ENCODE measurements at places on chromosomes 3 and 15. TPM values are rescaled to one million over a fixed set of nuclear protein-coding genes. Genes with fewer than 3 reads are reported as not detected.

Gene SLC6A20
- total RNA-seq, result not detected

Gene PRR20G
- total RNA-seq, result not detected

Gene PLOD2
- total RNA-seq, result 20.8 TPM

Gene CCR1
- total RNA-seq, result 1.3 TPM

Gene RASGRF1
- not detected for total RNA-seq

Gene MORC1
- not detected for total RNA-seq

Gene PLXND1
- total RNA-seq, result 30.2 TPM

Gene ZPLD1
- not detected for total RNA-seq

DNA sequence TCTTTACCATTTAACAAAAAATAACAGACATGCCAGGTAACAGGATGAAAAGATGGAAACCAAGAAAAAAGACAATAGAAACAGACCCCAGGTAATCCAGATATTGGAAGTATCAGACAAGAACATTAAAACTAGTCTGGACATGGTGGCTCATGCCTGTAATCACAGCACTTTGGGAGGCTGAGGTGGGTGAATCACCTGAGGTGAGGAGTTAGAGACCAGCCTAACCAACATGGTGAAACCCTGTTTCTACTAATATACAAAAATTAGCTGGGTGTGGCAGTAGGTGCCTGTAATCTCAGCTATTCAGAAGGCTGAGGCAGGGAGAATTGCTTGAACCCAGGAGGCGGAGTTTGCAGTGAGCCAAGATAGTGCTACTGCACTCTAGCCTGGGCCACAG, 40.6 kb downstream of the ACAD9 start:
- no peak for DNase-seq

DNA sequence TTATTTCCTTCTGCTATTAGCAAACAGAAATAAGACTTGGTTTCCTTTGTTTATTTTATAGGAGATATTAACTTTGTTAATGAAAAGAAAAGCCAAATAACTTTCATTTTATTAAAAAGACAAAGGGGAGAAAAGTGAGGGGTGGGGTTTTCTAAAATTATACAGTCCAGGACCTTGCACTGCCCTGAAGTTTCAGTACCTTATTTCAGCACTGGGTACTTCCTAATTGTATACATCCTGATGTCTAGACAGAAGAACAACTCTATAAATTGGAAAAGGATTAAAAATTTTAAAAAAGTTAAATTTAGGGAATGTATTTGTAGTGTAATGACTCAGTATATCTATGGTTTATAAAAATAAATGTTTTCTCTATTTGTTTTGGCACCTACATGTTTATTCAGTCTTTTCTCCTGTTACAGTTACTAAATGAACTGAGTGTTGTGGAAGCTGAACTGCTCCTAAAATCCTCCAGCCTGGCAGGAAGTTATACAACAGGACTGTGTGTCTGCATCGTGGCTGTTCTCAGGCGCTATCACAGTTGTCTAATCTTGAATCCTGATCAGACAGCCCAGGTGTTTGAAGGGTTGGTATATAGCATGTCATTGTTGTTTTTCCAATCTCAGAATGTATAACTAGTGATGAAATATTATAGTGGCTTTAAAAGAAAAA, 27.6 kb upstream of the P2RY13 start:
- no peak for DNase-seq

GRCh38 chr3:152255290-152255689, 13.4 kb upstream of the MBNL1 start:
- no peak for DNase-seq

DNA sequence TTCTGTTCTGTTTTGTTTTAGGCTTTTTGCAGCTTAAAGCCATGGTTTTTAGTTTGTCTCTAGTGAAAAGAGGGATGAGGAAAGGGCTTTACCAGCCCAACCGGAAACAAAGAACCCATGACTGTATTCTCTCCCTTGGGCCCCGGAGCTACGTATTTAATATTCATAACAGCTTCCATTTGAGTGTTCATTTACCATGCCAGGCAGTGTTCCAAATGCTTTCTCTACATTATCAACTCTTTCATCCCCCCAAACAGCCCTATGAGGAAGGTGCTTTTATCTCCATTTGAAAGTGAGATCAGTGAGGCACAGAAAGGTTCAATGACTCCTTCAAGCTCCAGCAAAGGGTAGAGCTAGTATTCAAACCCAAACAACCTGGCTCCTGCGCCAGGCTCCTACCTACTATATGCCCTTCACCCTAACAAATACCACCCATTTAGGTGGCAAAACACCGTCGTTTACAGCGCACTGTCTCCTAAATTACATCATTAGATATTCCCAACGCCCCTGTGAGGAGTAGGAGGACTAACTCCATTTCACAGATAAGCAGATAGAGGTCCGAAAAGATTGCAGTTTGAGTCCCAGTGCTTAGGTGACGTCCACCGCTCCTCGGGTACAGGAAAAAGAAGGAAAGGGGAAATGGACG, 27.9 kb downstream of the GTPBP8 start:
- no peak for DNase-seq

GRCh38 chr3:184619787-184620430, 58.3 kb downstream of the EPHB3 start:
- DNase-seq, result no peak

DNA sequence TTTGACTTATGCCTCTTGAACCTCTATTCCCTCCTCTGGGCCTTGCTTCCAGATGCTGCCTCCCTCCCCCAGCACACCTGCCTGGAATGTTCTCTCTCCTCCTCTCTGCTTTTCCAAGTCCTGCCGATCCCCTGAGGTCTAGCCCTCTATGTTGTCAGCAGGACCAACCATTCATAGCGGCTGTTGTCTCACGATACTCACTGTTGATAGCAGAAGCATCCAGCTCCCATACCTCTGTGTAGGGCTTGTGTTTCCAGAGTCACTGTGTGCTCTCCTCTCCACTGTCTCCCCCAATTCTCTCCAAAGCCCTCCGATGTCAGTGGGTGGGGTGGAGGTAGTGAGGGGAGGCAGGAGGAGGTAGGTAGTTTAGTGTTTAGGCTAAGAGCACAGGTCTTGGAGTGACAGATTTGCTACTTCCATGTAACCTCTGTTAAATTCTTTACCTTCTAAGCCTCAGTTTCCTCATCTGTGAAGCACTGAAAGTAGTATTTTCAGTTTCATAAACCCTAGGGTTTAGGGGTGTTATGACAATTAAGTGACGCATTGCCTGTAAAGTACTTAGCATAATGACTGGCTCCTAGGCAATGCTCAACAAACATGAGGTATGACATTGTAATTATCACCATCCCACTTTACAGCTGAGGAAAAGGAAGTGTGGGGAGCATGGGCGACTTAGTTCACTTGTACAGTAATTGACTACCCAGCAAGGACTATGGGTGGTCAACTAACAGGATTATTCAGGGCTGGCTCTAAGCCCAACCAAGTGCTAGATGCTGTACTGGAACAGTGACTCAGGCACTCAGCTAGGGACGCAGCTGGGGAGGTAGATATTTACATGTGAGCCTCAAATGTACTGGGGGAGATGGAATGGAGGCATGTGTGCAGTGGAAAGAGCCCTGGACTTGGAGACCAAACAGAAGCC, 122.8 kb downstream of the CACNA1D start:
- DNase-seq, result no peak

- no peak for DNase-seq
Measured at GRCh38 chr15:75182187-75183131, 19.2 kb upstream of the C15orf39 start.

- no peak for DNase-seq
Measured at GRCh38 chr3:12467746-12468145, 16.5 kb upstream of the TSEN2 start.

GRCh38 chr15:73751511-73751898, 1.6 kb downstream of the INSYN1 start:
- DNase-seq, result no peak

- no peak for DNase-seq
Measured at GRCh38 chr3:40930131-40930538, 269.2 kb upstream of the CTNNB1 start.

- no peak for DNase-seq
Measured at GRCh38 chr3:100352296-100353231, 18.0 kb downstream of the NIT2 start.

DNA sequence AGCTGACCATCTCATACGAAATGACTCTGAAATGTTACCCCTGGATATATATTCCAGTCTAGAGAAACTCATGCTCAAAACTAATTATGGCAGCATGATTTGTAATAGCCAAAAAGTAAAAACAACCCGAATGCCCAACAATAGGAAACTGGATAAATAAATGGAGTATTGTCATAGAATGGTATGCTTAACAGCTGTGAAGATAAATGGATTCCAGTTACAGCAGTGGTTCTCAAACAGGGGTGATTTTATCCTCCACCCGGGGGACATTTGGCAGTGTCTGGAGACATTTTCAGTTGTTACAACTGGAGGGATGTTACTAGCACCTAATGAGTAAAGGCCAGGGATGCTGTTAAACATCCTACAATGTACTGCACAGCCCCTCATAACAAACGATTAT, 52.3 kb upstream of the PIAS1 start:
- no peak for DNase-seq

DNA sequence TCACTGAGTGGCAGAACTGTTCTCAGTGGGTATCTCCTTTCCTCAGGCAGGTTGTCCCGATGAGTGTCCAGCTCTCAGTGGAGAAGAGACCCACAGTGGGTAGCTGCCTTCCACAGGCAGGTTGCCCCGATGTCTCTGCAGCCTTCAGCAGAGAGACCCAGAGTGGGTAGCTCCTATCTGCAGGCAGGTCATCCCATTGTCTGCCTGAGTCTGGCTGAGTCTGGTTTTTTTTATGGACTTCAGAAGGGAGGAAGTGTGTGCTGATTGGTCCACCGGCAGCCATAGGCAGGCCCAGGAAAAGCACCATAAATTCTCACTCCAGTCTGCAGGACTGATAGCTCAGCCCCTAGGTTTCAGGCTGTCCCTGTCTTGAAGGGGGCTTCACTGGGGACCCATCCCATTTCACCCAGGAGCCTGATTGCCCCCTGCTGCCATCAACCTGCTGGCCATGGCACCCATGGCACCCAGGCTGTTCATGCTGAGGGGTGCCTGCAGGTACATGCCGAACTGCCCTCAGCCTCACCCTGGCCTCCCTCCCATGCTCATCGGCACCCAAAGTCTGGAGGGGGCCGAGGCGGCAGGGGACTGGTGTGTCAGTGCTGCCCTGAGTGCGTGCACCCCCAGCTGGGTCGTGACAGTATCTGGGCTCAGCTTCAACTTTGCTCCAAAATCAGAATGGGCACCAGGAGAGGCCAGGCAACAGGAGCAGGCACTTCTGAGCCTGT, 3.6 kb upstream of the LIMD1 start:
- no peak for DNase-seq

DNA sequence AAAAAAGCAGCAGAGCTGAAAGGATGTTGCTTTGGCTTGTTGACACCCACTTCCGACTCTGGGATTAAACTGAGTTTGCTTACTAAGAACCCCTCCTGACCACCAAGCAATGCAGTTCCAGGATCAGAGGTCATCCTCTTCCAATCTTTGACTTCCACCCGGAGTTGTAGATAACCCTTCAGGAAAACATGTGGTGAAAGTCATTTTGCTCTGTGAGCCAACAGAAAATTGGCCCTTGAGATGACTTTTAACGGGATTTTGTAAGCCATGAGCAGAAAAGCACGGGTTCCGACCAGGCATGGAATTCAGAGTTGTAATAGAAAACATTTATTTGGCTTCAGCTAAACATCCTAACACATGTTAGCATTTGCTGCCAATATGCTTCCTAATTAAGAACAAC, 171.6 kb upstream of the NR2F2 start:
- no peak for DNase-seq

- no peak for DNase-seq
Measured at GRCh38 chr3:159881828-159882309, 106.8 kb upstream of the IL12A start.

- DNase-seq, result no peak
Measured at GRCh38 chr3:151599103-151599672, 134.5 kb upstream of the AADACL2 start.

DNA sequence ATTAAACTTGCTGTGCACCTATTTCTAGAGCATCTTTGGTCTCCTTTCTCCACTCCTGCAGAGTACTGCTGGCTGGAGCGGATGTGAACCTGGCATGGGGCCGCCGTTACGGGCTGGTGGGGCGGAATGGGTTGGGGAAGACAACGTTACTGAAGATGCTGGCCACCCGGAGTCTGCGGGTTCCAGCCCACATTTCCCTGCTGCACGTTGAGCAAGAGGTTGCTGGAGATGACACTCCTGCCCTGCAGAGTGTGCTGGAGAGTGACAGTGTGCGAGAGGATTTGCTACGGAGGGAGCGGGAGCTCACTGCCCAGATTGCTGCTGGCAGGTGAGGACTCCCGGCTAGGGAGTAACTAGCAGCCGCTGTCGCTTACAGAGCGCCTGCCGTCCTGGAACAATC, 2.1 kb downstream of the ABCF3 start:
- no peak for DNase-seq

DNA sequence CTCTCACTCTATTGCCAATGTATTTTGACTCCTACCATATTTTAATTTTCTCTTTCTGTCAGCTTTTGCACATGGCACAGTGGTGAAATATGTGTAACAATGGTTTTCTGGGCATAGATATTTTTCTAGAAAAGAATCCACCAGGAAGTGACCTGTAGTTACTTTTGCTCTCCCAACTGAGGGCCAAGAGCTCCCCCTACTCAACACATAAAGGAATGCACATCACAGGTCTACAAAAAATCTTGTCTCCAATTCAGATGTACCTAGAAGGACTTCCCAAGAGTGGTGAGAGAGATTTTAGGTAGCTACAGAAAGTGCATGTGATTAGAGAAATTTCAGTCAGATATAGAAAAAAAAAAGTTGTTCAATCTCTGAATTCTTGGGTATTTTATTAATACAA, 15.6 kb downstream of the CPA3 start:
- no peak for DNase-seq

DNA sequence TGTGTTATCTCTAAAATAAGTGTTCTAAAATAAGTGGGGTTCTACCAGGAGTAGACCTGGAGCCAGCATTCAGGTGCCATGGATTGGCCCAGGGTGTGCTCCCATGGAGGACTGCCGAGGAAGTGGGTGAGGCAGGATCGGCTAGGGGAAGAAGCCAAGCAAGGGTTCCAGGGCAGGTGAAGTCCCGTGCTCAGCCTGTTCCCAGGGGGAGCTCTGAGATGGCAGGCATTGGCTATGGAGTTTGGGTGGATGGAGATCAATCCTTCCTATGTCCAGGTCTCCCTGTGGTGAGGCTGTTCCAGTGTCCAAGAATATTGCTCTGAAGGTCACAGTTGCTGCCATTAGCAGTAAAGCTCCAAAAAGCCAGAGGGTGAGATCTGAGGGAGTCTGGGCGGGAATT, 46.9 kb upstream of the ITGA11 start:
- DNase-seq, result no peak

GRCh38 chr3:62926494-62926893, 51.3 kb upstream of the CADPS start:
- DNase-seq, result no peak

GRCh38 chr3:52907497-52907896, 10.1 kb upstream of the STIMATE start:
- no peak for DNase-seq

DNA sequence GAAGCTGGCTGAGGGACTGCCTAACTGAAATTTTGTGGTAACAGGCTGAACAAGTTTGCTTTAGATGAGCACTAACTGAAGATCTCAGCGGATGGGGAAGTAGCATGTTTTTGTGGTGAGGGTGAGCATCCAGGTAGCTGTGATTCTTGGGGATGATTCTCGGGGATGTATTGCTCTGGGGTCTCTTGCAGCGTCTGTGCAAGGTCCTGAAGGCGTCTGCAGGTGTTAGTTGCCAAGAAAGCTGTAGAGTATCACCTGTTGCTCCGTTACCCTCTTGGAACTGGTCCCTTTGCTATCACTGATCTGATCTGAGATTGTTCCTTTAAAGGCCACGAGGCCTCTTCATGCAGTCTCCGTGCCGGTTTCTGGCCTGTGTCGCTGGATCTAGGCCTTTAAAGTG, 6.0 kb downstream of the TMED3 start:
- DNase-seq, result no peak

- DNase-seq, result no peak
Measured at GRCh38 chr3:110456001-110456400, 615.6 kb upstream of the NECTIN3 start.

Data from esophagus squamous epithelium (tissue), 5 donors.